Stimulated activated naive B cell treated with anti-CD40 and anti-IgM and Interleukin-4, amounts not matched to agents 10 μg/mL and 1 μg/mL and 100 μg/mL, for 72 hours (primary cell): ENCODE measurements at places on chromosomes 12 and 14.

DNA sequence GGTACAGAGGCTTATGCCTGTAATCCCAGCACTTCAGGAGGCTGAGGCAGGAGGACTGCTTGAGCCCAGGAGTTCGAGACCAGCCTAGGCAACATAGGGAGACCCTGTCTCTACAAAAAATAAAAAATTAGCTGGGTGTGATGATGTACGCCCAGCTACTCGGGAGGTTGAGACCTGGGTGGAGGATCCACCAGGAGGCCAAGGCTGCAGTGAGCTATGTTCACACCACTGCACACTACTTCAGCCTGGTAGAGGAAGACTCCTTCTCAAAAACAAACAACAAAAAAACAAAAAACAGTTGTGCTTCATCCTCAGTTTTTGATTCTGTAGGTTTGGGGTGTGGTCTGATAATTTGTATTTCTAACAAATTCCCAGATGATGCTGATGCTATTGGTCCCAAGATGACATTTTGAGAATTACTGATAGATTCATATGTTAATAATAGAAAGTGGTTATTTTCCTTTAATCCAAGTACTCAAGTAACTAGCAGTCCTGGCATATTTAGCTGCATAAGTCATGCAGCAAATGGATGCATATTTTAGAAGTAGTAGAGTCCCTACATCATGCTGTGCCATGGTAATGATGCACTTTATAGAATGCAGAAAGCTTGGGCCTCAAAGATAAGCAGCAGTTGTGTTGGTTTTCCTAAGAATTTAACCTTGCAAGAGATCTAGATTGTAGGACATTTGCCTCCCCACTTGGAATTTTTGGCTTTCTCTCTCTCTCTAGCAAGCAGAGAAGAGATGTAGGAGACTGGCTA, 76.1 kb upstream of the PAWR start:
- DNase-seq: no peak

GRCh38 chr12:39723831-39724230, 104.2 kb upstream of the ABCD2 start:
- DNase-seq: no peak

GRCh38 chr12:104453133-104453532, 3.6 kb upstream of the CHST11 start:
- no peak for DNase-seq

GRCh38 chr14:38083039-38083438, 124.7 kb upstream of the SSTR1 start:
- DNase-seq: no peak
